ENCODE measurements at places on chromosomes 5 and 9.
A peak's percentile ranks its signal among the peaks of the same experiment; 100 is the strongest.

GRCh38 chr5:104266161-104266560 lies 703.6 kb upstream of the NUDT12 start:
- no peak for DNase-seq

DNA sequence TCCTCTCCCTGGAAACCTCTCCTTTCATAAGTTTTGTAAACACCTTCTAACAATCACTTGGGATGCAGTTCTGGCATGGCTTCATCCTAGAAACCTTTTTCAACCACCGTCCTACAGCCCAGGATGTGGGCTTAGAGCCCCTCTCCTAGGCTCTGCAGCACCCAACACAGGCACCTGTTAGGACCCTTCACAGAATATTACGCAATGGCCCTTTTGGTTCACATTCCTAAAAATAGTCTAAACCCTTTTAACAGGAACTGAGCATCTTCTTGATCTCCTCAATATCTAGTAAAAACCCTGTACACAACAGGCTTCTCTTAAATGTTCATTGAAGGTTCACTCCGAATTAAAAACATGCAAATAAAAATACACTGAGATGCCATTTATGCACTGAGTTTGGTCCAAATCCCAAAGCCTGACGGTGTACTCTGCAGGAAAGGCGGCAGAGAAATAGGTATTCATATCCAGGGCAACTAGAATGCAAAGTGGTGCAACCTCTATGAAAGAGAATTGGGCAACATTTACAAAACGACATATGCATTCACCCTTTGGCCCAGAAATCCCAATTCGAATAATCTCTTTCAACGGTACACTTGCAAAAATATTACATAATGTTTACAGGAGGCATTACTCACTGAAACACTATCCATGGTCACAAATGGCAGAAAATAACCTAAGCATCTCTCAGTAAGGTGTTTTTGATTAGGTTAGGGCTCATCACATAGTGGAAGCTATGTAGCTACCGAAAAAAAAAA lies 169.3 kb downstream of the SEMA5A start:
- no peak for DNase-seq

GRCh38 chr5:154505567-154505966 lies 27.5 kb upstream of the HAND1 start:
- DNase-seq: peak; percentile 60

- no peak for DNase-seq
Measured at GRCh38 chr5:153797484-153797883, 241.2 kb downstream of the FAM114A2 start.

- DNase-seq: peak; percentile 43
Measured at GRCh38 chr5:92402045-92402444, 1018.9 kb upstream of the ARRDC3 start.

- no peak for DNase-seq
Measured at GRCh38 chr9:92780206-92780605, 15.6 kb upstream of the BICD2 start.

DNA sequence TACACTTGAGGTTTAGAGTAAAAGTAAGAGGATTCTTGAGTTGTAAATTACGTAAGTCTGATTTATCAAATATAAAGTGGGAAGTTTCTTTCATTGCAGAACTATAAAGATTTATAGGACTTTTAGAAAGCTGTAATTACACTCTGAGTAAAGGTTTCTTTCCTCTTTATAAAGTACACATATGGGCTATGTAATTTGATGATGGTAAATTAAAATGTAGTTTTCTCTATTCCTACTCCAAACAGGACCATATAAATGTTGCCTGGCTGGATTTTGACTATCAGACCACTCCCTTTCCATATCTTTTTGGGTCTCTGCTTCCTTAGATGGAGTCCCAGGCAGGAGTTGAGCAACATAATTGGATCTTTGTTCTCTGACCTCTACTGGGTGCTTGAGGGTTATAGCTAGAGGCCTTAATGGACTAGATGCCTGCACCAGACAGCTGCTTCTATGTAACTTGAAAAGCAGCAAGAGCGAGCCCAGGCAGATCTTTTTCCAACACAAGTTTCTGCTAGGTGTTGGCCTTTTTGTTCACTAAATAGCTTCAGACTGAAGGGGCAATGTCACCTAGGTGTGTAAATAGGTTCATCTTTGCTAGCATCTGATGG lies 11.4 kb upstream of the TEX48 start:
- no peak for DNase-seq

DNA sequence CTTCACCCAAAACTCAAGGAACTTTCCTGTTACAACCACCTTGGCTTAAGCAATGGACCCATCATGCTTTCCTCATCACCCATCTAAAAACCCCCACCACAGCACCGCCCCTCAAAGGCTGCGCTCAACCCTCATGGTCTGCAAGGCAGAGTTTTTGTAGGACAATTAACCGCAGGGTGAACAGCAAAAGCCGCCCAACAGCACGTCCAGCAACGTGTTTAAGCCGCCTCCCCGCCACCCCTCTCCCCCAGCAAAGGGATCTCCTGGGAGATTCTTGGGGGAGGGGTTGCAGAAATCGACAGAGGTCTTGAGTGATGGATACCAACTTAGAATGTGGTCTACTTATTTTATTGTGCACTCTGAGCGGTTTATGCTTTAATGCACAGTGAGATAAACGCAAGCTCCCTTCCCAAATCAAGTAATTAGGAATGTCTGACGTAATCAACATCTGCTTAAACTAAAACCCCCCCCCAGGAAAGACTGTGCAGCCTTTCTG lies 1.9 kb downstream of the ROR2 start:
- peak; percentile 79 for DNase-seq

- no peak for DNase-seq
Measured at GRCh38 chr9:82538634-82539033, 524.3 kb downstream of the RASEF start.

DNA sequence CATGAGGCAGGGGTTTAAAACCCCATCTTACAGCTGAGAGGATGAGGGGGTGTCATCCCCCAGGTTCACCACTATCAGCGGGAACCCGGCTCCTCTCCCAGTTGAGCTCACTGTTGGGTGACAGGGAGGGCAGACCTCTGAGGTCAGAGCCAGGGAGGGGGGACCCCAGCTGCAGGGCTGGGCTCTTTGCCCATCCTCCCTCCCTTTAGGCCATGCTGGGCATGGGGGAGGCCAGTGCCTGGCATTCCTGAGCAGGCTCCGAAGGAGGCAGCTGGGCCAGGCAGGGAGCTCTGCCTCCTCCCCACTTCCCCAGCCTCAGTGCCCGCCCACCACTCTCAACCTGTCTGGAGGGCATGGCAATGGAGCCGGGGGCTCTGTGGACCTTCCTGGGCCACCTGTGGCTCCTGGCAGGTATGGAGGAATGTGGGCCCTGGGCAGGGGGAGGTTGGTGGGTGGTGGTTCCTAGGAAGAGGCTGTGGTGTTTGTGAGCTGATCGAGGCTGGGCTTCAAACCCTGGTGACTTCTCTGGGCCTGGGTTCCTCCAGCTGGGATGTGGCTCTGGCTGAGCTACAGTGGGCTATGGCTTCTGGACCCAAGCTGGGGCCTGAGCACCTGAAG lies 12.6 kb downstream of the CRB2 start:
- no peak for DNase-seq

DNA sequence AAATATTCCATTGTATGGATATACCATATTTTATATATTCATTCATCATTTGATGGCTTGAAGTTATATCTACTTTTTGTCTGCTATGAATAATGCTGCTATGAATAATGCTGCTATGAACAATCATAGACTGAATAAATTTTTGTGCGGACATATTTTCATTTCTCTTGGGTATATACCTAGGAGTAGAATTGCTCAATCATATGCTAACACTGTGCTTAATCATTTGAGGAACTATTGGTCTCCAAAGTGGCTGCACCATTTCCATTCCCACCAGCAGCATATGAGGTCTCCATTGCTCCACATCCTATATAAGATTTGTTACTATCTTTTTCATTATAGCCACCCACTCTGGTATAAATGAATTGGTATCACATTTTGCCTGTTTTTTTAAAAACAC lies 18.3 kb upstream of the TEK start:
- no peak for DNase-seq

DNA sequence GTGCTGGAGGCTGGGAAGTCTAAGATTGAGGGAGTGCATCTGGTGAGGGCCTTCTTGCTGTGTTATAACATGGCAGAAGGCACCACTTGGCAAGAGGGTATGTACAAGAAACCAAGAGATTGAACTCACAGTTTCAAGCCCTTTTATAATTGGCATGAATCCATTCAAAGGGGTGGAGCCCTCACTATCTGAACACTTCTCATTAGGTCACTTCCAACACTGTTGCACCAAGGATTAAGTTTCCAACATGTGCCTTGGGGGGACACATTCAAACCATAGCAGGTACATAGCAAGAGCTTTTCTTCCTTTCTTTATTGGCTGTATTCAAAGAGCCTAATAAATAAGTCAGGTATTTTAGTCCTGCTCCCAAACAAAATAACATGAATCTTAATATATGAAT lies 62.7 kb downstream of the PRELID2 start:
- DNase-seq: no peak

GRCh38 chr5:6543346-6543730 lies 89.5 kb downstream of the NSUN2 start:
- DNase-seq: no peak

DNA sequence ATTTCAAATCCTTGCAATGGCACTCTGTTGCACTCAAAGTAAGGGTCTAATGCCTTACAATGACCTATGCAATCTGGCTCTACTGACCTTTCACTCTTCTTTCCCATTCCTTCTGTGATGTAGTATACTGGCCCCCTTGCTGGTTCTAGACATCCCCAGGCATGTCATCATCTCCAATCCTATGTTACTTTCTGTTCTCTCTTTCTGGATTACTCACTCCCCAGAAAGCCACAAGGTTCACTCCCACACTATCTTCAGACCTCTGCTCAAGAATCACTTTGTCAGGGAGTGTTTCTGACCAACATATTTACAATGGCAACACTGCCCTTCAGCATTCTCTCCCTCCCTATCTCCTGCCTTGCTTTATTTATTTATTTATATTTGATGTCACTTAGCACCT lies 802.2 kb upstream of the WWC1 start:
- DNase-seq: no peak

DNA sequence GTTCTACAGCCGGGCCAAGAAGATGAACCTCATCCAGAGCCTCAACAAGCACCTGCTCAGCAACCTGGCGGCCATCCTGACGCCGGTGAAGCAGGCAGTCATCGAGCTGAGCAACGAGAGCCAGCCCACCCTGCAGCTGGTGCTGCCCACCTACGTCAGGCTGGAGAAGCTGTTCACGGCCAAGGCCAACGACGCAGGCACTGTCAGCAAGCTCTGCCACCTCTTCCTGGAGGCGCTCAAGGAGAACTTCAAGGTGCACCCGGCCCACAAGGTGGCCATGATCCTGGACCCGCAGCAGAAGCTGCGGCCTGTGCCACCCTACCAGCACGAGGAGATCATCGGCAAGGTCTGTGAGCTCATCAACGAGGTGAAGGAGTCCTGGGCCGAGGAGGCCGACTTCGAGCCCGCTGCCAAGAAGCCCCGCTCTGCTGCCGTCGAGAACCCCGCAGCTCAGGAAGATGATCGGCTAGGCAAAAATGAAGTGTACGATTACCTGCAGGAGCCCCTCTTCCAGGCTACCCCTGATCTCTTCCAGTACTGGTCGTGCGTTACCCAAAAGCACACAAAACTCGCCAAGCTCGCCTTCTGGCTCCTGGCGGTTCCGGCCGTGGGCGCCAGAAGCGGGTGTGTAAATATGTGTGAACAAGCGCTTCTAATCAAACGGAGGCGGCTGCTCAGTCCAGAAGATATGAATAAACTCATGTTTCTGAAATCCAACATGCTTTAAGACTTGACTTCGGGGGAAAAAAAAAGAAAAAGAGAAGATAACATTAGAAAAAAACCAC lies 28.5 kb downstream of the AMBP start:
- no peak for DNase-seq

DNA sequence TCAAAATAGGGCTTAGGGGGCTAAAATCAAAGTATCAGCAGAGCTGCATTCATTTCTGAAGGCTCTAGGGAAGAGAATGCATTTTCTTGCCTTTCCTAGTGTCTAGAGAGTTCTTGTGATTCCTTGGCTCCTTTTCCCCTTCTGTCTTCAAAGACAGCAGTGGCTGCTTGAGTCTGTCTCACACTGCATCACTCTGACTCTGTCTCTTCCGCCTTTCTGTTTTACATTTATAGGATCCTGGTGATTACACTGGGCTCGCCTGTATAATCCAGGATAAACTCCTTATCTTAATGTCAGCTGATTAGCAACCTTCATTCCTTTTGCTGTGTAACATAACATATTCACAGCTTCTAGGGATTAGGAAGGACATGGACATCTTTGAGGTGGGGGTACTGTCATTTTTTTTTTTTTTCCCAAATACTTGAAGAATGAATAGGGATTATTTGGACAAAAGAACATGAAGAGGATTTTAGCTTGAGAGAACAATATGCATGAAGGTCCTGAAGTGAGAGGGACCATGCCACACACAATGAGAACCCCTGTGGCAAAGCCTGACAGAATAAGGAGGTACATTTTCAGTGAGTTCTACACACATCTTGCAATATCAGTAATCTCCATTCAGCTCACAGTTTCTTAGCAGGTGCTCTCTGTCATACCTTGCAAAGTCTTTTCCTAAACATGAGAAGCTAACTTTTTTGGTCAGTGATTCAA lies 267.6 kb downstream of the FAM170A start:
- no peak for DNase-seq

DNA sequence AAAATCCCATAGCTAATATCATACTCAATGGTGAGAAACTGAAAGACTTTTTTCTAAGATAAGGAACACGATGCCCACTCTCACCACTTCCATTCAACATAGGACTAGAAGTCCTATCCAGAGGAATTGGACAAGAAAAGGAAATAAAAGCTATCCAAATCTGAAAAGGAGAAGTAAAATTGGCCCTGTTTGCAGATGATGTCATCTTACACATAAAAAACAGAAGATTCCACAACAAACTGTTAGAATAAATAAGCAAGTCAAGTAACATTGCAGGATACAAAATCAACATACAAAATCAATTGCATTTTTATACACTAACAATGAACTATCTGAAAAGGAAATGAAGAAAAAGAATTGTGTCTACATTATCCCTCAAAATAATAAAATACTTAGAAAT lies 308.0 kb downstream of the MCTP1 start:
- DNase-seq: no peak

GRCh38 chr9:38036359-38037084 lies 32.5 kb downstream of the SHB start:
- no peak for DNase-seq

DNA sequence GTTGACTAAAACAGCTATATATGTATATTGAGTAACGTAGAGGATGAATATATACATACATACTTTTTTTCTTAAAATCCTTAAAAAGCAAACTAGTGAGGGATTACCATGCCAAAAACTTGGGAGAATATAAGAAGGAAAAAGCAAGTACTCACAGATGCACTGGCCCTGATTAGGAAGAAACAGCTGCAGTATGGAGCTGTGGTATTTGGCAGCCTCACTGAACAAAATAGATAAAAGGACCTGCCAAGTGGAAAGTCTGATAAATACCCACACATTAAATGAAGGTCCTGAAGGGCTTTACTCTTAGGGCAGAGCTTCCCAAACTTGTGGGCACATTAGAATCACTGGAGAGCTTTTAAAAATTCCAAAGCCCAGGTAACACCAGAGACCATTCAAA lies 80.6 kb downstream of the FEM1C start:
- peak; percentile 19 for DNase-seq

DNA sequence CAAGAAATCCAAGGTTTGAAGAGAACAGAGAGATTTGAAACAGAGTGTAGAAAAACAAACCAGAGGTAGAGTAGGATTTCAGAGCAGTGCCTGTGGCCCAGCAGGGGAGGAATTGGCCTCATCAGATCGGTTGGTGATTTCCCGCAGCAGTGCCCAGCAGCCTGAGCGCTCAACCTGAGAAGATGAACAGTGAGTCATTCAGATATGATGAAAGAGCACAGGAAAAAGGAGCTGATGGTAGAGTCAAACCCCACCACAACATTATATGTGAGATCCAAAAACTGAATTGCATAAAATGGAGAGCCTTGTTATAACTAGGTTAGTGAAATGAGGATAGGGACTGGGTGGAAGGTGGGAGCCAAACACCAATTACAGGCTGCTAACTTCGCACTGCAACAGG lies 248.9 kb downstream of the PIK3R1 start:
- DNase-seq: no peak
